ENCODE measurements at places on chromosomes 12 and 14.

DNA sequence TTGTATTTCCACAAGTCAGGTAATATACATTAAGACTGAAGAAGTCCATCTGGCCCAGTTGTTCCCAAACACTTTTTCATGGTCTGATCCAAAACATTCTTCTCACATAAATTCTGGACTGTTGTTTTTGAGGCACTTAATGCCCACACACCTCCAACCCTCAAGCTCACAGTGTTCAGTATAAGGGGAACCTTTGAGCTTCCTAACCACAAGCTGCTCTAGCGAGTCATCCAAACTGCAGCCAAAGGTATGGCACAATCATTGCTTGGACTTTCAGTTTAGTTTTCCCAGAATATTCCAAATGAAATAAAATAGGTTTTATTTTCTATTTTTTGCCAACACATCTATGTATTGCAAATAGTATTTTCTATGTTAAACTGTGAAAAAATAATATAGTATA lies 103.0 kb downstream of the PUS7L start:
- no peak for DNase-seq

DNA sequence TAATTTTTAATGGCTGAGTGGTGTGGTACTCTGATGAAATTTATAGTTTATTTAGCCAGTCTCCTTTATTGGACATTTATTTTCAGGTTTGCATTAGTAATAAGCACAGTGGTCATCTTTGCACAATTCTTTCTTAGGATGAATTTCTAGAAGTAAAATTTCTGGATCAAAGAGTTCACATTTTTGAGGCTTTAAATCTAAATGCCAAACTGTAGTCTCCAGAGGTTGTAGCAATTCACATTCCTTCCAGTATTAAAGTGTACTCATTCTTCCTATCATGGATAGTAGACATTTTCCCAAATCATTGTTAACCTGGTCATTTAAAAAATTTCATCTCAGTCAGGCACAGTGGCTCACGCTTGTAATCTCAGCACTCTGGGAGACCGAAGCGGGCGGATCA lies 24.8 kb downstream of the SLC39A9 start:
- DNase-seq, result no peak

DNA sequence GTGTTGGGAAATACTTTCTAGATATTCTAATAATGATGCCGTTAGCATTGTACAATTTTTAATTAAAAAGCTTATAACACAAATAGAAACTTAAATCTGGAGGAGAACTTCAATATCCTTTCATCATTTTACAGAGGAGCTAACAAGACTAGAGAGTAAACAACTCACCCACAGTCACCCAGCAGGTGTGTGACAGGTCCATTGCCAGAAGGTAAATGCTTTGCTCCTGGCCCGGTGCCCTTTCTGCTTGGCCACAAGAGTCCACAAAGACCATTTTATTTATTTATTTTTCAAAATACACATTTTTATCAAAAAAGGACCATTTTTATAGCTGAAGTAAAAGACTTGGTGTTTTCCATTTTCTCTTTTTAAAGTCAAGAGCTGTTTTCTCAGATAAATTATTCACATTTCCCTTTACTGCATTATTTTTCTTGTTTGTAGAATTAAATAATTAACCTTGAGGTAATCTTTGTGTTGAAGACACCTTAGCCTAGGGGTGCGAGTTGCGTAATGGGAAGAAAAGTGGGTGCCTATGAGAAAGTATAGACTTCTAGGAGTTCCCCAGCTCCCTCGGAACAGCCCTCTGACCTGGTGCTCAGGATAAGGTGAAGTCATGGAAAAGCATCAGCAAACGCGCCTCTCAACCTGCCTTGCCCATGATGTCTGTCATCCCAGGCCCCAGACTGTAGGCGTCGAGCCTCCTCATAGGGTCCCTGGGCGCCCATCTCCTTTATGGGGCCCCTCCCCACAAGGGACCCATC lies 26.3 kb upstream of the AMIGO2 start:
- no peak for DNase-seq

- no peak for DNase-seq
Observed at GRCh38 chr14:26377150-26377549, 220.7 kb downstream of the NOVA1 start.

DNA sequence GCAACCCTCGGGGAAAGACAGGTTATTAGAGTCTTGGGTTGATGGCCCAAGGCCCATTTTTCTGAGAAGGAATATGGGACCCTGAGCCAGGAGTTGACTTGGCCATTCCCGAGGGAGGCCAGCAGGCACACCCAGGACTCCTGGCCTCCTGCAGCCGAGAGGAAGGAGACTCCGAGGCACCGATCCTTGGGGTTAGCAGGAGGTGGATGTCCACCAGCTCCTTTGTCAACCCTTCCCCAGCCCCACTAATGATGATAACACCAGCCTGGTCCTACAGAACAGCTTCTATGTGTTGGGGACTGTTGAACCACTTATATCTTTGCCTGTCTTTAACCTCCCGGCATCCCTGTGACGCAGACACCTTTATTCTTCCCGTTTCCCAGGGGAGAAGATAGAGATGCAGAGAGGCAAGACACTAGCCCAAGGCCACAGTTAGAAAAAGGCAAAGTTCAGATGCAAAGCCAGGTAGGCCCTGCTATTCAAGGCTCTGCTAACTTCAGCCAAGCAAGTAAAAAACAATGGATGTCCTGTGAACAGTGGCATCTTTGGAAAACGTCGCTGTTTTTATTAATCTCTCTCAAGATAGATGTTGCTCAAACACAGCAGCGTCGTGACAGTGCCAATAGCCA lies 767.3 kb upstream of the TBX3 start:
- no peak for DNase-seq

- DNase-seq, result no peak
Observed at GRCh38 chr14:31578792-31579501, 17.7 kb downstream of the NUBPL start.

- no peak for DNase-seq
Observed at GRCh38 chr12:62331306-62331705, 71.1 kb downstream of the USP15 start.

All from stimulated activated CD4-positive, alpha-beta T cell treated with anti-CD3 and anti-CD28 coated beads, TNF-alpha, amount 100 ng/mL, for 1 hour (primary cell).